ENCODE measurements at places on chromosomes 11 and 22.

DNA sequence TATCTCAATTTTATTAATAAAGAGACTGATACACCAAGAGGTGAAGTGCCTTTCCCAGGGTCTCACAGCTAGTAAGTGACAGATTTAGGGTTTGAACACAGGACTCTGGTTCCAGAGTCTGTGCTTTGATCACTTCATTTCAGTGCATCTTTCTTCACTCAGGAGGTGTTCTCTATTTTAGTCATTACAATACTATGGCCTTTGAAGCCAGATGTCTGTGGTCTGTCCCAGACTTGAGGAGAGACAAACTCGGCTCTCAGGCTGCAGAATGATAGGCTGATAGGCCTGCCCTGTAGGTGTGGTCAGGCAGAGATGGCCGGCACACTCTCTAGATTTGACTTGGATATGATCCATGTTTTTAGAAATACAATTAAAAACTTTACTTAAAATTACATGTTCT is 478.5 kb upstream of the CCDC90B start:
- DNase-seq = no peak

- peak; percentile 37 for DNase-seq
These were observed 470 bp downstream of the C11orf98 start for GRCh38 chr11:62664405-62665074.

DNA sequence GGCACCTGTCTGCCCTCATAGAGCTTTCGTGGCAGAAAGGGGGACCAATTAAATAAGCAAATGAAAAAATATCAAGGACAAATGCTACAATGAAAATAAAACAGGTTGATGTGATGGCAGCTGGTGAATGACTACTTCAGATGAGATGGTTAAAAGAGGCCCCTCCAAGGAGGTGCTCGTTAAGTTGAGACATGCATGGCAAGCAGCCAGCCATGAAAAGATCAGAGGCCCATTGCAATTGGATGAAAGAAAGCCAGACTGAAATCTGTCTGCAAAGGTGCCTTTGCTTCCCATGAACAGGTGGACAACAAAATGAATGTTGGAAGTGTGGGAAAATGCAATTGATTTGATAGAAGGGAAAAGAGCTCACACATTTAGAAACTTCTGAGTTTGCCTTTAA is 848 bp upstream of the TRPC6 start:
- DNase-seq = no peak

DNA sequence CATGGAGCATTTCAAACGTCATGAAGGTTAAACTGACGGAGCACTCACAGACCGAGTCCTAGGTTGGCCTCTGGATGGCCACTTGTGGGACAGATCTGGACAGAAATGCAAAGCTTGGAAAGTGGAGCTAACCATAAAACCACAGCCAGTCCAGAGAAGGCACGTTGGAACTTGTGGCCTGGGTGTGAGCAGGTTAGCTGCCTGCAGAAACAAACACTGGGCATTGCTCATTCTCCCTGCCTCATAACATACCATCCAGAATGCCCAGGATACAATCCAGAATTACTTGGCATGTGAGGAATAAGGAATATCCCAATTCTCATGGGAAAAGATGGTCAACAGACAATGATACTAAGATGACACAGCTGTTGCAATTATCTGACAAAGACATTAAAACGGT is 1005.0 kb downstream of the TBC1D22A start:
- DNase-seq = no peak

- no peak for DNase-seq
These were observed 87.2 kb downstream of the BTBD10 start for GRCh38 chr11:13375798-13376197.

DNA sequence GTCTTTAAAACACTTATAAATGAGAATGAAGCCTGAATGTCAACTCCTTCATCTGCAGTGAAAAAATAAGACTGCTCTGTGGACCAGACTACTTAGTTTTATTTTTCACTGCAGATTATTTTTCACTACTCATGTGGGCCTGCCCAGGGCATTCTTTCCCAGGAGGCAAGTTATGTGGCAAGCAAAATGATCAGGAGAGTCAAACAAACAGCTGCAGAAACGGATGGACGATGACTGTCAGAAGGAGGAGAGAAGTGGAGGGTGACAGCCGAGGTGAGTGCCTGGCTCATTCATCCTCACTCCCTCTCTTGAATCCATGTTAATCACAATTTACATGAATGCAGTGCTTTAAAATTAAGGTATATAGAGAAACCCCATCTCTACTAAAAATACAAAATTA is 5.8 kb upstream of the LRP5 start:
- DNase-seq = no peak

- DNase-seq = no peak
These were observed 15.6 kb downstream of the MOB2 start for GRCh38 chr11:1470681-1471611.

DNA sequence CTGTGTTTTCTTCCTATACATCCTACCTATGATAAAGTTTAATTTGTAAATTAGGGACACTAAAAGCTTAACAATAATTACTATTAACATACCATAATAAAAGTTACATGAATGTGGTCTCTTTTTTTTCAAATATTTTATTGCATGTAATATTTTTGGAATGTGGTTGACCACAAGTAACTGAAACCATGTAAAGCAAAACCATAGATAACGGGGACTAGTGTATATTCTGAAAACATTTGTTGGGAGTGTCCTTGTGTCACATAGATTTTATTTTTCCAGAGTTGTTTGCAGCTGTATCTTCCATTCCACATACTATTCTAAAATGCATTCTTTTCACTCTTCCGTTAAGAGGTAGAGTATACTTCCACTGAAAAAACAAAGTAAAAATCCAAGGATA is 200.4 kb downstream of the KIF18A start:
- DNase-seq = no peak

GRCh38 chr22:24834845-24835570 is 29.0 kb downstream of the SGSM1 start:
- no peak for DNase-seq

DNA sequence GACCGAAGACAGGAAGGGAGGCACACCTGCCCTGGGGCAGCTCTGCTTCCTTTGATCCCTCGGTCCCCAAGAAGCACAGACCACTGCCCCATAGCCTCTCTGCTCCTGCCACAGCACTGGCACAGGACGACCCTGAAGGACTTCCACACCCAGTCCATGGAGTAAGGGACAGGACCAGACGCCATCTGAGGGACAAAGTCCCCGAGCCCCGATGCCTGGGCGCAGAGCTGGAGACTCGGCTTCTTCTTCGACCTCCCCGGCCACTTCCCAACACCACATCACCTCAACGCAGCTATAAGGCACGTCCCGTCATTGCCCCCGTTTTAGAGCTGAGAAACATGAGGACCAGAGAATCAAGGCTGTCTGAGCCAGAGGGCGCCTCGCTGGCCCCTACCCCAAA is 310.5 kb downstream of the BRD1 start:
- no peak for DNase-seq

DNA sequence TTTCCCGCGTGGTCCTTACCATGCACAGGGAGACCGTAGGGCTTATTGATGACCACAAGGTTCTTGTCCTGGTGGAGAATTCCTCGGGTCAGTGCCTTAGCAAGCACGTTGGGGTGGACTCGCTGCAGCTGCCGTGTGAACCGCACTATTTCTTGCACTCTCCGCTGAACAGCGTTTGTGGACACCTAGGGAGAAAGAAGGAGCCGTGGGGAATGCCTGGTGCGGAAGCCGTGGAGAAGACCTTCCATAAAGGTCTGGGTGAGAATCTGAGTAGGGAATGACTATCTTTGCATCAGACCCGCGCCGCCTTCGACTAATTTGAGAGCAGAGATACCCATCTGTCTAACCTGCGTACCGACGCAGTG is 597 bp downstream of the RPUSD4 start:
- DNase-seq = no peak

- DNase-seq = no peak
These were observed 279.4 kb upstream of the PDGFD start for GRCh38 chr11:104443387-104443786.

DNA sequence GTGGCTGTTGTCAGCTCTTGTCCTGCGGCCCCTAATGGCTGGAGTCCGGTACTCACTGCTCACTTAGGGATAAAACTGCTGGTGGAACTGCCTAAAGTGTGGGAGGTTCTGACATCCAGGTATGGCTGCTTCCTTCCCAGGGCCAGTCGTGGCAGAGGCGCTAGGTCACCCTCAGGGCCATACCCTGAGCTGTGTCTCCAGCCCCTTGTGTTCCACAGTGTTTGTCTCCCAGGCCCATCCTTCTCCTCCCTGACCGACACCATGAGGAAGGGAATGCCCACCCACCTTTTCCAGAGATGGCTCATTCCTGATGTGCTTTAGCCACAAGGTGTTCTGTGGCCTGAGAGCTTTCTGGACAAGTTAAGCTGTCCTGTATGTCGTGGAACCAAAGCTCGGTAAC is 12.4 kb upstream of the ACR start:
- no peak for DNase-seq

GRCh38 chr11:85766721-85767161 is 44.2 kb downstream of the SYTL2 start:
- no peak for DNase-seq

GRCh38 chr11:104343578-104343977 is 179.6 kb upstream of the PDGFD start:
- no peak for DNase-seq

DNA sequence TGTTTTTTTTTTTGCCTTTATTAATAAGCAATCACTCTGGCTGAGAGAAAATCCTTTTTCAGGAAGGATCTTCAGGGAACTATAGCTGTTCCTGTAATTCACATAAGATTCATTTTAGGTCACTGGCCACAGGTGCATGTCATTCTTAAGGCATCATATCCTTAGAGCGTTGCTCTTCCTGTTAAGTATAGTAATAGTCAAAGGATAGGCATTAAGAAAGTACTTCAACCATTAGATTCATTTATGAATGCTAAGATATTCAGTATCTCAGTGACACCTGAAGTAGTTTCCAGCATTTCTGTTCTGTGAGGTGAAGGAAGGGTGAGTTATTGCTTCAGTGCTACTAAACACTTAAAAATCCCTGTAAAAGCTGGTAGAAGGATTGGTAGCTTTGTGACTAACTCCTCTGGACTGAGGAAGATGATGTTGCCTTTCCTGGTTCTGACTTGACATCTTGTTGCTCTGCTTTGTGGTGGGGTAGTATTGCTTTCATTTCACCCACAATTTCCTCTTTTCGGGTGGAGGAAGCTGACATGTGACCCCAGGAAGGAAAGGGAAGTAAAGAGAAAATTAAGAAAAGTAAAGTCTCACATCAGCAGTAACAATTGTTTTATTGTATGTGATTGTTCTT is 34.7 kb downstream of the RNF169 start:
- DNase-seq = no peak

GRCh38 chr11:2446590-2447252 is 1.9 kb downstream of the KCNQ1 start:
- no peak for DNase-seq

DNA sequence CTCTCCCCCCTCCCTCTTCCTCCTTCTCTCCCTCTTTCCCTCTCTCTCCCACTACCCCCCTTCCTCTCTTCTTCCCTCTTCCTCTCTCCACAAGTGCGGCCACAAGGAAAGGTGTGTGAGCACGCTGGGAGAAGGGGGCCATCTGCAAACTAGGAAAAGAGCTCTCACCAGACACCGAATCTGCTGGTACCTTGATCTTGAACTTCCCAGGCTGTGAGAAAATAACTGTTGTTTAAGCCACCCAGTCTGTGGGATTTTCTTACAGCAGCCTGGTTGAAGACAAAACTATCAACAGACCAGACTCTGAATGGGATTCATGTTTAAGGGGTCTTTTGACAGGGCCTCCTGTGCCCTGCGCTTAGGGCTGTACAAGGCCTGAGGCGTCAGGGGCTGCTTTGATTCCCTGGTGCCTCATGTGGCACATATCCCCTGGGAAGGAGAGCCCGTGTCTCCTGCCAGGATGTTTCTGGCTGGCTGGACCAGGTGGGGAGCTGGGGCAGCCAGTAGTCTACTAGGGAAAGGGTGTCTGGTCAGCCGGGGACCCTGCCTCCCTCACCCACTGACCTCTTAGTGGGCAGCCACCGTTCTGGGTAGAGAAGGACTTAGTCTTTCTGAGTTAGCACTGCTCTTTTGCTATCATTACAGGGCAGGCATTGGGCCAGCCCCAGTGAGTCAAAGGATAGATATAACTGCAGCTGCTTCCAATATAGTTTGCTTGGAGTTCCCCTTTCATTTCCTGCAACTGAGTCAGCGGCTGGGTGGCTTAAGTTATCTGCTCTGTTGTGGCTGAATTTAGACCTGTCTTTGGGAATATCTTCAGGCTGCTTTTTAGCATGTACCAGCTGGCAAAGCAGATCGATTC is 6.2 kb downstream of the PANX1 start:
- DNase-seq = no peak

- DNase-seq = no peak
These were observed 1.7 kb downstream of the CSDC2 start for GRCh38 chr22:41562461-41562860.

GRCh38 chr22:22088658-22089458 is 106.3 kb upstream of the TOP3B start:
- DNase-seq = no peak

- no peak for DNase-seq
These were observed 26.9 kb upstream of the OR56A1 start for GRCh38 chr11:6057452-6057851.

DNA sequence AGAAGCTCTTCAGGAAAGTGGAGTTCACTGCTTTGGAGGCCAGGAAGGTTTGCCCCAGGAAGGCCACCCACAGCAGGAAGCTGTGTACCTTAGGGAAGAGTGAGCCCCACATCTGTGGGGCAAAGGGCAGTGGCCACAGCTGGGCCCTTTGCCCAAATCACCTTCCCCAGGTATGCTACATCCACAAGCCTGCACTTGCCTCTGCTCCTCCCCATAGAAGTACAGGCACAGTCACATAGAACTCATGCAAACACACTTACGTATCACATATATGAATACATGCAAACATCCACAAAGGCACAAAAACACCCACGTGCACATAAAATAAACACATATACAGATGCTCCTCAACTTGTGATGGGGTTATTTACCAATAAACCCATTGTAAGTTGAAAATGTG is 2.1 kb downstream of the TRIM29 start:
- no peak for DNase-seq

DNA sequence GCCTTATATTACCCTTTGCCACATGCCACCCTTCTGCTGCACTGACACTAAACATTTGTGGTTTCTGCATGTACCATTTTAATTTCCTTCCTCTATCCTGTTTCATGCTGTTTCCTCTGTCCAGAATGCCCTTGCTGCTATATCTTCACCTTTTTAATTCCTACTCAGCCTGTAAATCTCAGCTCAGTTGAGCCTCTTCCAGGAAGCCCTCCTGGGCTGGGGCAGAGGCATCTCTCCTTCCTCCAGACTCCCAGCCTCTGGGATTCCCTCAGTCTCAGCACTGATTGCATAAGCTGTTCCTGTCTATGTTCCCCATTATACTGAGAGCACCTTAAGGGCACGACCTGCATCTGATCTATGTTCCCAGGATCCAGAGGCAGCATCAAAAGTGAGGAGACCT is 98.7 kb downstream of the RNF169 start:
- no peak for DNase-seq

- no peak for DNase-seq
These were observed 1012.1 kb downstream of the OPCML start for GRCh38 chr11:132520199-132520598.

Measured in T-helper 9 cell (primary cell).